ENCODE measurements at places on chromosomes 4 and X. TPM values are rescaled to one million over a fixed set of nuclear protein-coding genes. Genes with fewer than 3 reads are reported as not detected.

Gene DGKK
- total RNA-seq = not detected

DNA sequence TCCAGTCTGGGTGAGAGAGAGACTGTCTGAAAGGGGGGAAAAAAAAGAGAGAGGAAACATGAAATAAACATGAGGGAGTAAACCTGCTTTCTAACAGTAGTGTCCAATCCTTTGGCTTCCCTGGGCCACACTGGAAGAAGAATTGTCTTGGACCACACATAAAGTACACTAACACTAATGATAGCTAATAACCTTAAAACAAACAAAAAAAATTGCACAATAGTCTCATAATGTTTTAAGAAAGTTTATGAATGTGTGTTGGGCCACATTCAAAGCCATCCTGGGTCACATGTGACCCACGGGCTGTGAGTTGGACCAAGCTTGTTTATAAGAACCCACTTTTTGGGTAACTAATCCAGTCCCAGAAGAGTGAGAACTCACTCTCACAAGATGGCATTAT lies 30.3 kb downstream of the PDS5A start:
- H3K36me3 ChIP-seq = no peaks in the 10 kb centered on the region
- H3K4me1 ChIP-seq = peaks cover 35% of the 10 kb centered on the region
- no peak overlapping the region for H3K4me3 ChIP-seq
- H3K27me3 ChIP-seq = no peaks in the 10 kb centered on the region
- no peak overlapping the region for H3K27ac ChIP-seq

GRCh38 chrX:39204945-39205344 lies 403.7 kb downstream of the MID1IP1 start:
- H3K4me3 ChIP-seq = no peak overlapping the region
- H3K27ac ChIP-seq = no peak overlapping the region
- H3K27me3 ChIP-seq = no peaks in the 10 kb centered on the region
- no peak for DNase-seq
- H3K36me3 ChIP-seq = no peaks in the 10 kb centered on the region

DNA sequence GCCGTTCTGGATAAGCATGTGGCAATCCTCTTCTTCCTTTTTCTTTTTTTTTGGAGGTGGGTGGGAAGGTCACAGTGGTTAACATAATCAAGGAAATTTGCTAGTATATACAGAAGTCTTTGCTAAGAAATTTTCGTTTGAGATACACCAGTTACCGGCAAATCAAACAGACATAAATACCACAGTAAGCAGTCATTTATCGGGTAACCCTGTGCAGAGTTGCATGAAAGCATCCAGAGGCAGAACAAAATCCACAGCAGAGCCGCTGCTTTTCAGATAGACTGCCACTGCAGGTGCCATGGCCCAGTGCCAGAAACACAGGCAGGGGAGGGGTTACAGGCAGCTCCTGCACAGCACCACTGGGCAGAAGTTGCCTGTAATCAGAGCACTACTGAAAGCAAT lies 179.1 kb upstream of the MAB21L2 start:
- no peaks in the 10 kb centered on the region for H3K4me1 ChIP-seq
- DNase-seq = no peak
- H3K27me3 ChIP-seq = no peaks in the 10 kb centered on the region
- H3K27ac ChIP-seq = no peak overlapping the region
- H3K4me3 ChIP-seq = no peak overlapping the region

DNA sequence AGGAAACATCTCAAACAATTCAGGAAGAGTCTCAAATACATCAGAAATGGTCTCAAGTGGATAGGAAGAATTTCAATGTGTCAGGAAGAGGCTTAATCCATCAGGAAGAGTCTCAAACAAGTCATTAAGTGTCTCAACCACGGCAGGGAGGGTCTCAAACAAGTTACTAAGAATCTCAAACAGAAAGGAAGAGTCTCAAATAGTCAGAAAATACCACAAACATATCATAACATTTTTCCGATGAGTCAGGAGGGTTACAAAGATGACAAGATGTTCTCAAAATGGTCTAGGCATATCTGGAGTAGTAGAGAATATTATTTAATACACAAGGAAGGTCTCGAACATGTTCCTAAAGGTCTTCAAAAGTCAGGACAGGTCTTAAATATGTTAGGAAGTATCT lies 109.3 kb upstream of the USP9X start:
- no peaks in the 10 kb centered on the region for H3K27me3 ChIP-seq
- DNase-seq = no peak
- H3K36me3 ChIP-seq = no peaks in the 10 kb centered on the region
- no peak overlapping the region for H3K4me3 ChIP-seq
- H3K4me1 ChIP-seq = no peaks in the 10 kb centered on the region

GRCh38 chr4:150934022-150934421 lies 81.1 kb downstream of the LRBA start:
- H3K36me3 ChIP-seq = no peaks in the 10 kb centered on the region
- no peak for DNase-seq
- H3K4me1 ChIP-seq = peaks cover 8% of the 10 kb centered on the region
- no peaks in the 10 kb centered on the region for H3K27me3 ChIP-seq
- H3K4me3 ChIP-seq = no peak overlapping the region

Gene MAGIX
- total RNA-seq = 1.6 TPM

- no peak overlapping the region for H3K27ac ChIP-seq
- H3K27me3 ChIP-seq = no peaks in the 10 kb centered on the region
- no peak for DNase-seq
- no peaks in the 10 kb centered on the region for H3K4me1 ChIP-seq
- H3K4me3 ChIP-seq = no peak overlapping the region
These were observed 80.6 kb upstream of the ENPP6 start for GRCh38 chr4:184298254-184298653.

DNA sequence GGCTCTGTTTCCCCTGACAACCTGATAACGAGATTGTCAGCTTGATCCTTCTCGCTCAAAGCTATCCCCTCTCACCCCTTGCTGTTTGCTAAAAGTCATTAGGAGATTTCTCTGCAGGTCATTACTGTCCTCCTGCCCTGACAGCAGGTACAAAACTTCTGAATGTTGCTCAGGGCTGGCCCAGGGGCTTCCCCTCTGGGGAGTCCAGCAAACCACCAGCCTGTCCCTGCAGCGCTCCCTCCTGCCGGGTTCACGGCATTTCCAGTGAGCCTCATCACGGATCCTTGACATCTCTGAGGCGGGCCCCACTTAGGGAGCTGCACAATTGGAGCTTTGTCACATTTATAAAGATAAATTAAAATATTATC lies 5.2 kb upstream of the SORCS2 start:
- H3K36me3 ChIP-seq = no peaks in the 10 kb centered on the region
- H3K4me3 ChIP-seq = no peak overlapping the region
- H3K4me1 ChIP-seq = no peaks in the 10 kb centered on the region
- no peak overlapping the region for H3K27ac ChIP-seq
- no peak for DNase-seq
- H3K27me3 ChIP-seq = no peaks in the 10 kb centered on the region

Gene PLAC8
- 150 TPM for total RNA-seq

GRCh38 chr4:147108409-147108808 lies 162.7 kb upstream of the TTC29 start:
- H3K4me3 ChIP-seq = no peak overlapping the region
- no peak for DNase-seq
- H3K4me1 ChIP-seq = no peaks in the 10 kb centered on the region
- no peak overlapping the region for H3K27ac ChIP-seq
- no peaks in the 10 kb centered on the region for H3K27me3 ChIP-seq
- H3K36me3 ChIP-seq = no peaks in the 10 kb centered on the region

GRCh38 chr4:87932718-87933141 lies 42.8 kb upstream of the SPP1 start:
- no peak overlapping the region for H3K4me3 ChIP-seq
- no peaks in the 10 kb centered on the region for H3K36me3 ChIP-seq
- no peaks in the 10 kb centered on the region for H3K4me1 ChIP-seq
- no peak for DNase-seq
- no peak overlapping the region for H3K27ac ChIP-seq
- no peaks in the 10 kb centered on the region for H3K27me3 ChIP-seq

GRCh38 chr4:159105761-159106243 lies 2.9 kb downstream of the RAPGEF2 start:
- H3K4me1 ChIP-seq = peaks cover 40% of the 10 kb centered on the region
- H3K36me3 ChIP-seq = no peaks in the 10 kb centered on the region
- no peak overlapping the region for H3K27ac ChIP-seq
- no peak for DNase-seq
- H3K4me3 ChIP-seq = no peak overlapping the region

GRCh38 chr4:154590329-154591006 lies at the start of gene FGA:
Gene FGA (minus strand): TSS chr4:154590742. CDS start chr4:154590687, 55 bp downstream.
- no peaks in the 10 kb centered on the region for H3K27me3 ChIP-seq
- no peak within 1 kb of the TSS for H3K27ac ChIP-seq
- no peak within 1 kb of the TSS for H3K4me3 ChIP-seq
- no peaks in the 10 kb centered on the region for H3K36me3 ChIP-seq

DNA sequence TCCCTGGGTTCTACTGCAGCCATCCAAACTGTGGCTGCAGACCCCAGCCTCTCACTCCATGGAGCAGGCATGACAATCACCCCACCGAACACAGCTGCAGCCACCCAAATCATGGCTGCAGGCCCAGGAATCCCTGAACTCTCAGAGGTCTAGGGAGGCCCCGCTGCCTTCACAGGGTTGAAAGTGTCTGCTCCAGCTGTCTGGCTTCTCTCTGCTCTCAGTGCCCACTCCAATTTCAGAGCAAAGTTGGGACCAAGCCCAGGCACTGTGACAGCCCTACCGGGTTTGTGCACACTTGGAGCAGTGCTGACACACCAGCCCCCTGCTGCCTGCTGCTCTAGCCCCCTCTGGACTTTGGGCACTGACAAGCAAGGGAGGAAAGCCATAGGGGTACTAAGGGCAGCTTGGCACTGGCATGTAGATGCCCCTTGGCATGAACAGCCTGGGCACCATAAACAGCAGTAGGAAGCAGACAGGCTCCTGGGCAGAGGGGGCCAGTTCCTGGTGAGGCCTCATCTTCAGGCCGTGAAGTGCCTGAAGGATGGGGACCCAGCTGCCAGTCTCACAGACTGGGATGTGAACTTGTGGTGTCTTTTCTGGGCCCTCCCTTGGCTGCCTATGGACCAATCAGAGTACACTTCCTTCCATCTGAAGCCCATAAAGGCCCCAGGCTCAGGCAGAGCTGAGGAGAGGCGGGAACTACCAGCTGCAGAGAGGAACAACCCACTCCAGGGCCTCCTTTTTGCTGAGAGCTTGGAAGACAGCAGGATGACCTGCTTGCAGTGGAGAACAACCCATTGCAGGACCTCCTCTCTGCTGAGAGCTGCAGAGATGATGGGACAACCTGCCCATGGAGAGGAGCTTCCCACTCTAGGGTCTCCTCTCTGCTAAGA lies 68.8 kb downstream of the TECRL start:
- DNase-seq = no peak
- no peaks in the 10 kb centered on the region for H3K36me3 ChIP-seq
- H3K4me3 ChIP-seq = no peak overlapping the region

GRCh38 chr4:108690738-108691137 lies 40.3 kb downstream of the OSTC start:
- no peaks in the 10 kb centered on the region for H3K4me1 ChIP-seq
- H3K36me3 ChIP-seq = no peaks in the 10 kb centered on the region
- no peak overlapping the region for H3K4me3 ChIP-seq
- H3K27ac ChIP-seq = no peak overlapping the region

DNA sequence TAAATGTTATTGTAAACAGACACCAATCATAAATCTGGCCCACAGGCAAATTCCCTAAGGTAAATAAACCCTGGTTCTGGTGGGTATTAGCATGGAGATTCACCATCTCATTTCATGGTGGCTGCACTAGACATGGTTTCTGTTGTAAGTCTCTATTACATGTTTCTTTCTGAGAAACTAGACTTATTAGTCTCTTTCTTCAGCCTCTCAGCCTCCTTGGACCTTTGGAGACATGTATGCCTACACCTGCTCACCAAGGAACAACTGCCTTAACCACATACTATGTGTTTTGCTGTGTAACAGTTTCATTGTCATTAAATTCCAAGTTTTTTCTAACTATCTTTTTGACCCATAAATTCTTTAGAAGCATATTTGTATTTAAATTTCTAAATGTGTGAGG lies 13.1 kb downstream of the DDIT4L start:
- H3K27ac ChIP-seq = no peak overlapping the region
- DNase-seq = no peak
- H3K36me3 ChIP-seq = no peaks in the 10 kb centered on the region
- H3K4me3 ChIP-seq = no peak overlapping the region
- no peaks in the 10 kb centered on the region for H3K27me3 ChIP-seq

Gene FGFBP1
- not detected for total RNA-seq

DNA sequence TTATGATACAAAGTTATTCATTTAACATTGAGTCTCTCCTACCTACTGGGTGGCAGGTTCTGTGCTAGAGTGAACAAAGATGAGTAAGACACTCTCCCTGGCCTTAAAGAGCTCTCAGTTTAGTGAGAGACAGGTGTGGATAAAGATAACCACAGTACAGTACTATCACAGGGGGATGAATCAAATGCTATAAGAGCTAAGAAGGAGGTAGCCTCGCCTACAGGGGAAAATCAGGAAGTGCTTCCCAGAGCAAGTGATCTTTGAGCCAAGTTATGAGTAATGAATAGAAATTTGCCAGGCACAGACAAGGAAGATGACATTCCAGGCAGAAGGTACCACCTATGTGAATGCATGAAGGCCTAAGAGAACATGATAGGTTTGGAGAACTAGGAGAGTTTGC lies 3.4 kb upstream of the IGBP1 start:
- no peak overlapping the region for H3K4me3 ChIP-seq
- H3K27me3 ChIP-seq = no peaks in the 10 kb centered on the region
- peaks cover under 1% of the 10 kb centered on the region for H3K36me3 ChIP-seq
- H3K27ac ChIP-seq = no peak overlapping the region
- DNase-seq = no peak
- peaks cover 19% of the 10 kb centered on the region for H3K4me1 ChIP-seq

GRCh38 chrX:5122181-5122678 lies 1106.4 kb downstream of the NLGN4X start:
- no peaks in the 10 kb centered on the region for H3K4me1 ChIP-seq
- no peaks in the 10 kb centered on the region for H3K27me3 ChIP-seq
- no peak overlapping the region for H3K27ac ChIP-seq
- H3K4me3 ChIP-seq = no peak overlapping the region

- peaks cover 18% of the 10 kb centered on the region for H3K4me1 ChIP-seq
- H3K27me3 ChIP-seq = no peaks in the 10 kb centered on the region
- H3K4me3 ChIP-seq = no peak overlapping the region
These were observed 124.5 kb downstream of the CFAP299 start for GRCh38 chr4:80459918-80460473.

Gene RHOXF2B
- not detected for total RNA-seq

- DNase-seq = no peak
- no peaks in the 10 kb centered on the region for H3K4me1 ChIP-seq
- no peak overlapping the region for H3K4me3 ChIP-seq
- no peaks in the 10 kb centered on the region for H3K36me3 ChIP-seq
- no peaks in the 10 kb centered on the region for H3K27me3 ChIP-seq
These were observed 174.4 kb upstream of the BRWD3 start for GRCh38 chrX:80984118-80984517.

Gene POU3F4
- not detected for total RNA-seq

Gene PPARGC1A
- total RNA-seq = not detected

Gene DRP2
- 0.08 TPM for total RNA-seq

Data from CD4-positive, alpha-beta memory T cell (primary cell).